Germinal center (tissue), 1 donor: ENCODE measurements at places on chromosomes 12 and 14.
A peak's percentile ranks its signal among the peaks of the same experiment; 100 is the strongest.

- no peak for DNase-seq
Measured at GRCh38 chr14:51328064-51328771, 88.2 kb downstream of the TMX1 start.

- no peak for DNase-seq
Measured at GRCh38 chr14:104536942-104537612, 42.5 kb upstream of the C14orf180 start.

- DNase-seq = peak; percentile 42
Measured at GRCh38 chr14:53539489-53540126, 386.5 kb upstream of the DDHD1 start.

DNA sequence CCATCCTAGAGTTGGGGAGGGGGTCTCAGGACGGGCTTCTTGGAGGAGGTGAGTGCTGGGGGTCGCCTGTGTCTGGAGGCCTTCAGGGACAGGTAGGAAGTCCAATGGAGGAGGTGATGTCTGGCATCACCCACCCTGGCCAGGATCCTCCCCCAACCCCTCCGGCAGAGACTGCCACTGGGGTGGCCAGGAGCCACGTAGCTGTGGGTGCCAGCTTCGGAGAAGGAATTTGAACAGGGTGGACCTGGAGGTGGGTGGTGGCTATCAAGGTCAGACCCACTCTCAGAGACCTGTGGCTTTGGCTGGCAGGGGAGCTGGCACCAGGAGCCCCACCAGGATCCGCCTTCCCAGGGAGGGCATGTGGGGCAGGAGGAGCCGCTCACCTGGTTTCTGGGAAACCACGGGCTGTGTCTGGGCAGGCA, 9.1 kb downstream of the CEP170B start:
- DNase-seq = no peak

- no peak for DNase-seq
Measured at GRCh38 chr12:114291389-114292060, 114.4 kb downstream of the TBX5 start.
